M059J (cell line): ENCODE measurements at places on chromosomes 1 and 21. TPM values are rescaled to one million over a fixed set of nuclear protein-coding genes. Genes with fewer than 3 reads are reported as not detected.

Gene TFF1
- total RNA-seq, result not detected in 2 replicates

Gene MIXL1
- not detected in 2 replicates for total RNA-seq

Gene MYOG
- total RNA-seq, result not detected in 2 replicates

Gene LCE3E
- not detected in 2 replicates for total RNA-seq

Gene SMG5
- 66.7 and 97.0 TPM in 2 replicates for total RNA-seq

Gene RPTN
- total RNA-seq, result not detected in 2 replicates

Gene MGST3
- 89.6 and 99.6 TPM in 2 replicates for total RNA-seq

Gene AMY1A
- total RNA-seq, result not detected in 2 replicates

Gene STYXL2
- total RNA-seq, result 0.02 TPM in 1 of 2 replicates, not detected in the other
